Stimulated activated CD8-positive, alpha-beta memory T cell treated with anti-CD3 and anti-CD28 coated beads, Interleukin-4, amount 100 ng/mL, for 1 hour (primary cell): ENCODE measurements at places on chromosomes 12 and 14.

- no peak for DNase-seq
Observed at GRCh38 chr14:68076451-68076850, 256.9 kb downstream of the RAD51B start.

DNA sequence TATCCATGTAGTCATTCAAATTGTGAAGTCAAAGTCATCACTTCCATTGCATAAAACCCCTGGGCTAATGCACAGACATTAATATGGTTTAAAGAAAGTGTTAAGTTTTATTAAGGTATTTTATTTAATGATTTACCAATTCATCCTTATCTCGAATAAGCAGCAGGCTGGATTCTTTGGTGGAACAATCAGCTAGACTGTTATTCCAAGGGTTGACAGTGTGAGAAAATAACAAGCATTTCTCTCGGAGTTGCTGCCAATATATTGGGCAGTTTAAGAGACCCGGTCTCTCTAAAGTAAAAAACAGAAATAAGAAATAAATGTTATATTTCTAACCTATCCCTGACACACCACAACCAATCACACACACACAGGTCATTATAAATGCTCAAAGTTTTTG lies 9.4 kb downstream of the KLRB1 start:
- DNase-seq: no peak

DNA sequence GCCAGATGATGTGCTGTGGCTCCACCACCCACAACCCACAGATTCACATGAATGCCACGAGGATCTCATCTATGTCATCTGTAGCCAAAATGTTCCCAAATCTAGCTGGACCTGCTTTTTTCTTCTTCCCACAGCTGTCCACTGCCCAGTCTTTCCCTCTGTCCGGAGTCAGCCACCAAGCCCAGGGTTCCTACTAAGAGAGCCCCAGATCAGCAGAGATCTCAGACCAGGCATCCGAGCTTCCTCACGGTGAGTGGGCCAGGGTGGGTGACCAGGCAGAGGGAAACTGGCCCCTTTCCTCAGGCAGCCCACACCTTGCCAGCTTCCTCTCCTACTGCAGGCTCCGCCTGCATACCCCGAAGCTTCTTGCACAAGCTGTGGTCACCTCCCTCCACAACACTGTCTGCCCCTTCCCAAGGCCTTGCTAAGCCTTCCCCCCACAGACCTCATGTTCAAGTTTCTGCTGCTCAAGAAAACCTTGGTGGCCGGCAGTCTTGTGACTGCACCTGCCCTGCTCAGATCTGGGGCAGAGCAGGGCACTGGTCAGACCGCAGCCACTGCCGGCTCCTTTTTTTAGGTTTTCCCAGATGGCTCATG lies 81.4 kb downstream of the ACTN1 start:
- DNase-seq: no peak

DNA sequence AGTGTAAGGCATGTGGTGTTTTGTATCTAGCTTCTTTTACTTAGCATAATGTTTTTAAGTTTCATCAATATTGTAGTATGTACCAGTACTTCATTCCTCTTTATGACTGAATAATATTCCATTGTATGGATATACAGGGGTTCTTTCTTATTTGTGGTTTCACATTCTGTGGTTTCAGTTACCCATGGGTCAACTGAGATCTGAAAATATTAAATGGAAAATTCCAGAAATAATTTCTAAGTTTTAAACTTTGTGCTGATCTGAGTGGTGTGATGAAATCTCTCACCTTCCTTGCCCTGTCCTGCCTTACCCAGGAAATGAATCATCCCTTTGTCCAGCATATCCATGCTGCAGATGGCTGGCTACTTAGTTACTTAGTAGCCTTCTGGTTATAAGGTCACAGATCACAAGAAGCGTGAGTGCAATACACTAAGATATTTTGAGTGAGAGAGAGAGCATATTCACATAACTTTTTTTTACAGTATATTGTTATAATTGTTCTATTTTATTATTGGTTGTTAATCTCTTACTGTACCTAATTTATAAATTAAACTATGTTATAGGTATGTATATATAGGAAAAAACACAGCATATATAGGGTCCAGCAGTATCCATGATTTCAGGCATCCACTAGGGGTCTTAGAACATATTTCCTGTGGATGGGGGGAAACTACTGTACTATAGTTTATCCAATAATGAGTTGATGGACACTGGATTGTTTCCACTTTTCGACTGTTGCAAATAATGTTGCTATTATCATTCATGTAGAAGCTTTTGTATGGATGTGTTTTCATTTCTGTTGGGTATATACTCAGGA lies 59.6 kb upstream of the LRTM2 start:
- no peak for DNase-seq

DNA sequence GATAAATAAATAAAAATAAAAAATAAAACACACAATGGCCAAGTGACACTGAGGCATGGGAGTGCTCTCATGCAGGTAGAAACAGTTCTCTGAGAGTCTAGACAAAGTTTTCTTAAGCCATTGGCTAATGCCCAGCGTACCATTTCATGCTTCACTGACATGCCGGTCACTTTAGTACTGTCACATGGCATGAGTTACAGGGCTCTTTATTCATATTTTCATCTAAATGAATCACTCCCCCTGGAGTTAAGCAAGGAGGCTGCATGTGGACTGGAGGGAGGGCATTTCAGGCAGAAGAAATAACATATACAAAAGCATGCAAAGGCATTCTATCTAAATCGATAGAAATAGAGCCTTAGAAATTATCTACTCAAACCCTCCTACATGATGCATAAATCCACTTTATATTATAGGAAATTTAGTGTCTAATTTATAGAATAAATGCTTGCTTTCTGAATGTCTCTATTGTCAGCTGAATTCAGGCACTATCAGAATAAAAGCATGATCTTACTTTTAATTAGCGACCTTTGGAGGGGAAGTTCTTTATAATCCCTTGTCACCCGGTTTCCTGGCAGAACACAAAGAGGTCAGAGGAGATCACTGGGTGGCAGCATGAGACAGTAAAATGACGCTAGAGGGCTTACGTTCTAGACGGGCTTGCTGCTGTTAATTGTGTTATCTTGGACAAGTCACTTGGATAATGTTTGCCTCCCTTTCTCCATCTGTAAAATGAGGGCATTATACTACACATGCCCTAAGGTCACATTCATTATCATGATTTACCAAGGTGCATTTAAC lies 17.5 kb downstream of the DYRK4 start:
- no peak for DNase-seq

GRCh38 chr12:57823131-57823907 lies 4.8 kb upstream of the AVIL start:
- DNase-seq: no peak

DNA sequence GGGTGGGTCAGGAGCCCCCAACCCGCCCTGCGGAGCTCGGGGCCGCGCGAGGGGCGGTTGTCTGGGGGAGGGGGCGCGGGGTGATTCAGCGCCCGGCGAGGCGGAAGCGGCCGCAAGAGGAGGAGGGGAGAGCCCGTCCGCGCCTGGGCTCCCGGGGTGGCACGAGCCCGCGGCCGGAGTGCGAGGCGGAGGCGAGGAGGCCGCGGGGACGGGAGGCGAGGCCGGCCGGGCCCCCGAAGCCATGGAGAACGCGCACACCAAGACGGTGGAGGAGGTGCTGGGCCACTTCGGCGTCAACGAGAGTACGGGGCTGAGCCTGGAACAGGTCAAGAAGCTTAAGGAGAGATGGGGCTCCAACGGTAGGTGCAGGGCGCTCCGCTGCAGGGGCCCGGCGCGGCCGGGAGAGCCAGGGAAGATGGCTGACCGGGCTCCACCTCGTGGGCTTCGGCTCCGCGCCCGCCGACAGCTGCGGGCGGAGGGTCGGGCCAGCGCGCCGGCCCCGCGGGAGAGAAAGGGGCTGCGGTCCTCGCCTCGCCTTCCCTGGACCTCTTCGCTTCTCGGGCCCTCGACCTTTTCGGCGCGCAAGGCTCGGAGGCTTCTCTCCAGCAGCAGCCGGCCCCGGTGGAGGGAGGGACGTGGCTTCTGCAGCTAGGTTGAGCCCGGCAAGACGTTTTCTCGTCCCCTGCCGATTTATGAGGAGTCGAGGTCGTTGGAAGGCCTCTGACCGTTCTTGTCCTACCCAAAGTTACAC lies 677 bp downstream of the ATP2A2 start:
- no peak for DNase-seq

DNA sequence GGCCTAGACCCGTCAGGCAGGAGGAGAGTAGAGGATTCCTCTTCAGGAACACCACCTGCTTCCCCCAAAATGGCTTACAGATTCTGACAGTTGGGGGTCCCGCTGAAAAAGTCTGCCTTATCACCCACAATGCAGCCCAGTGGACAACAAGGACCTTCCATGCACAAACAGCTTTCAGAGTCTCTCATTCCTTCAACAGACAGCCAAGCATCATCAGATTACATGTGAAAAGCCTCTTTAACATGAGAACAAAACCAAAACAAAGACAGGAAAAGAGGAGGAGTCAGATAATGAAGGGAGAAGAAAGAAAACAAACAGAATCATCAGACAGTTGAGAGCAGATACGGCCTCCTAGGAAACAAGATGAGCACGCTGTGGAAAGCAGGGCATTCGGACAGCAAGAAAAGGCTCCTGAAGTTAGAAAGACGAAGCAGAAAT lies 18.3 kb downstream of the KCTD10 start:
- no peak for DNase-seq

- no peak for DNase-seq
Observed at GRCh38 chr14:93493054-93493453, 62.3 kb downstream of the UNC79 start.

- DNase-seq: no peak
Observed at GRCh38 chr12:72094490-72094889, 155.8 kb downstream of the TPH2 start.

GRCh38 chr12:20463913-20464524 lies 95.7 kb downstream of the PDE3A start:
- no peak for DNase-seq

- DNase-seq: no peak
Observed at GRCh38 chr12:50887191-50887590, 44.5 kb downstream of the TMPRSS12 start.

GRCh38 chr12:122946690-122947341 lies 19.4 kb downstream of the ABCB9 start:
- peak; percentile 45 for DNase-seq

DNA sequence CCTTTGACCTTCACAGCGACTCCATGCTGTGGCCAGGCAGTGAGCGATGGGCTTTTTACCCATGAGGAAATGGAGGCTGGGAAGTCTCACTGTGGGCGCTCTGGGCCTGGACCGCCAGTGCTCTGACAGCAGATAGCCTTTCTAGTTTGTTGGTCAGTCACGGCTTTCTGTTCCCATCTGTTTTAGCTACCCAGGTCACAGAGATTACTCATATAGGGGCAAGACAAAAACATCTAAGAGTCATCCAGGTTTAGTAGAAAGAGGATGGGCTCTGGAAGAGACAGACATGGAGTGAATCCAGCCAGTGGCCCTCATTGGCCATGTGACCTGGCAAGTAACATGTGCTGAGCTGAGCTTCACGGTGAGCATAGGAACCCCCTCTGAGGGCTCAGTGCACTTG lies 68.6 kb downstream of the MARK3 start:
- no peak for DNase-seq

DNA sequence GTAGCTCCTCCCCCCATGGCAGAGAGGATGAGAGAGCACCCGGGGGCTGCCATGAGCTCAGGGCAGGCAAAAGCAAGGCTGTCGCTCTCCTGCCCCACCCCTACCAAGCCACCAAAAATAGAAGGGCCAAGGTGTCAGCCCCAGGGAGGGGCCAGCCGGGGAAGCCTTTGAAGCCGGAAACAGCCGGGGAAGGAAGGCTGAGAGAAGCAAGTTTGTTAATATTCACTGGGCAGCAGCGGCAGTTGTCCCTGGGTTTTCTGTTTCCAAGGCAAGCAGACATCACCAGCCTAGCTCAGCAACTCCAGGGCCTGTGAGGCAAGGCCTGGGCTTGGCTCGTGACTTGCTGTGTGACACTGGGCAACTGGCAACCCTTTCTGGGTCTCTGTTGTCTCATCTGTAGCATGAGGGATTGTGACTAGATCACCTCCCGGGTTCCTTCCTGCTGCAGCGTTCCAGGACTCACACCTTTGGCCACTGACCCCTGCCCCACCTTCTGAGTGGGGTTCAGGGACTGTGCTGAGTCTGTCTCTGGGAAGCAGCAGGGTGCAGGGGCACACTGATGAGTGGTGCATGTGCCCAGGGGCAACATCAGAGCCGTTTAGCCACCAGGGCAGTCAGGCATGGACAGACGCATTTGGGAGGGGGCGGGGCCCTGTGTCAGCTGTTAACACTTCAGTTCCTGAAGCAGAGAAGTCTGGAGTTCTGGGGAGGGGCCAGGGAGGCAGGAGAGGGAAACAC lies 24.3 kb downstream of the SYNDIG1L start:
- DNase-seq: peak; percentile 11

- DNase-seq: no peak
Observed at GRCh38 chr12:108214486-108214885, 85.4 kb downstream of the WSCD2 start.
